ENCODE measurements at places on chromosomes 13 and 19. TPM values are rescaled to one million over a fixed set of nuclear protein-coding genes. Genes with fewer than 3 reads are reported as not detected.

DNA sequence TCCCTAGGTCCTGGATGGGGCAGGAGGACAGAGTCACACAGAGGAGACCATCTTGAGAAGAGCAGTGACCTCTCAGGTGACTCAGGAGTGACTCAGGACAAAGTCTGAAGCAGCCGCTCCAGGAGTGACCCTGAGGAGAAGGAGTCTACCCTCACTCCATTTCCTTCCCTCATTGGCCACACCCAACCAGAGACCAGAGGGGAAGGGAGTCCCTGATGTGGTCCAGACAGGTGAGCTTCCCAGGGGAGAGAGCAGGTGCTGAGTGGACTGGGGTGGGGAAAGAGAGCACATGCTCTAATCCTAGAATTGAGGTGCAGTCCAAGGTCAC, 75.5 kb upstream of the MEDAG start:
- no peak for DNase-seq

DNA sequence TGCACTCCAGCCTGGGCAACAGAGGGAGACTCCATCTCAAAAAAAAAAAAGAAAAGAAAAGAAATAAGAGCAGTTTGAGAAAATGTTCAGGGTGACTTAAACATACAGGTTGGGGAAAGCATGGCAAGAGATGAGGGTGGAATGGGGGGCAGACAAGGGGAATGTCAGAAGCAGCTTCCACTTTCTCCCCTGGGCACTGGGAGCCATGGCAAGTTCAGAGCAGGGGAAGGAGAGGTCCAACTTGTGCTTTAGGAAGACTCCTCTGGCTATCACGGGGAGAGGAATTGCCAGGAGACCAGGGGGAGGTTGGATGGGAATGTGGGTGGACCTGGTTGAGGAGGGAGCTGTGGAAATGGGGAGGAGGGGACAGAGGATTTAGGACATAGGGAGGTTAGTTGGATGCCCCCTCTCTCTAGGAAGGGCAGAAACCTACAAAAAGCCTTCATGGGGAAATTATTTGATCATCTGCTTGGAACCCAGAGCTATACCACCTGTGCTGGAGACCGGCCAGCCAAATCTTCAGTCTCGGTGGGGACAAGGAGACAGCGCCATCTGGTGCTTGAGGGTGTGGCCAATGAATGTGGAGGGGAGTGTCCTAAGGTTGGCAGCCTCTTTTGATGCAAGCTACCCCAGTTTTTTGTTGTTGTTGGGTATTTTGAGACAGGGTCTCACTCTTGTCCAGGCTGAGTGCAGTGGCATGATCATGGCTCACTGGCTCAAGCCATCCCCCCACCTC, 7.3 kb upstream of the STRN4 start:
- DNase-seq, result no peak

DNA sequence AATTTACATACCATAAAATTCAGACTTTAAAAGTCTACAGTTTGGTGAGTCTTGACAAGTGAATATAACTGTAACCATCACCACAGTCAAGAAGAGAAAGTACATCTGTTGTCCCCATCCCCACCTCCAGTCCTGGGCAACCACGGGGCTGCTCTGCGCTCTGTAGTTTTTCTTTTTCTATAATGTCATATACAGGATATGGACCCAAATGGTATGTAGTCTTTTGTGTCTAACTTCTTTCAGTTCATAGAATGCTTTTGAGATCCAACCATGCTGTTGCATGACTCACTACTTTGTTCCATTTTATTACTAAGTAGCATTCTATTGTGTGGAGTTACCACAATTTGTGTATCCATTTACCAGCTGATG, 103.9 kb downstream of the DOCK9 start:
- DNase-seq, result no peak

DNA sequence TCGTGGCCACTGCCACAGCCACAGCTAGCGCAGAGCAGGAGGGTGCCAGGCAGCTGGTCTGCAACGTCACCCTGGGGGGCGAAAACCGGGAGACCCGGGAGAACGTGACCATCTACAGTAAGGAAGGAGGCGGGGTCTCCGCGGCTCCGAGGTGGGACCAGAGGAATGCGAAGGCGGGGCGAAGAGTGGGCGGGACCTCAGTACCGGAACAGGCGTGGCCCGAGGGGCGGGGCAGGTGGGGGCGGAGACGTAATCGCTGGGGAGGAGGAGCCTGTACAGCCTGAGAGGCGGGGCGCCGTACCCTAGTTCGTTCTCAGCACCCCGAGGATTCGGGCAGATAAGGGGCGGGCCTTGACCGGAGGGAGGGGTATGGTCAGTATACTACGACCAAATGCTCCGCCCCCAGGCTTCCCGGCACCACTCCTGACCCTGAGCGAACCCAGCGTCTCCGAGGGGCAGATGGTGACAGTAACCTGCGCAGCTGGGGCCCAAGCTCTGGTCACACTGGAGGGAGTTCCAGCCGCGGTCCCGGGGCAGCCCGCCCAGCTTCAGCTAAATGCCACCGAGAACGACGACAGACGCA, 2.5 kb downstream of the ICAM5 start:
- peak; percentile 76 for DNase-seq

DNA sequence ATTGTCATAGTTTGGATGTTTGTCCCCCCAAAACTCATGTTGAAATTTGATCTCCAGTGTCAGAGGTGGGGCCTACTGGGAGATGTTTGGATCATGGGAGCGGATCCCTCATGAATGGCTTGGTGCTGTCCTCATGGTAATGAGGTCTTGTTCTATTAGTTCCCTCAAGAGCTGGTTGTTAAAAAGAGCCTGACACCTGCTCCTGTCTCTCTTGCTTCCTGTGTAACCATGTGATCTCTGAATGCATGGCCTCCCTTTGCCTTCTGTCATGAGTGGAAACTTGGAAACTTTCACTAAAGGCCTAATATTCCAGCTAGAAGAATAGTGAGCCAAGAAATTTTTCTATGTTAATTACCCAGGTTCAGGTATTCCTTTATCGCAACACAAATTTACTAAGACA, 311.4 kb upstream of the ATXN8OS start:
- DNase-seq, result no peak

PDE4A gene
- total RNA-seq, result 4.1 TPM
